ENCODE measurements at places on chromosomes 16 and 17.

DNA sequence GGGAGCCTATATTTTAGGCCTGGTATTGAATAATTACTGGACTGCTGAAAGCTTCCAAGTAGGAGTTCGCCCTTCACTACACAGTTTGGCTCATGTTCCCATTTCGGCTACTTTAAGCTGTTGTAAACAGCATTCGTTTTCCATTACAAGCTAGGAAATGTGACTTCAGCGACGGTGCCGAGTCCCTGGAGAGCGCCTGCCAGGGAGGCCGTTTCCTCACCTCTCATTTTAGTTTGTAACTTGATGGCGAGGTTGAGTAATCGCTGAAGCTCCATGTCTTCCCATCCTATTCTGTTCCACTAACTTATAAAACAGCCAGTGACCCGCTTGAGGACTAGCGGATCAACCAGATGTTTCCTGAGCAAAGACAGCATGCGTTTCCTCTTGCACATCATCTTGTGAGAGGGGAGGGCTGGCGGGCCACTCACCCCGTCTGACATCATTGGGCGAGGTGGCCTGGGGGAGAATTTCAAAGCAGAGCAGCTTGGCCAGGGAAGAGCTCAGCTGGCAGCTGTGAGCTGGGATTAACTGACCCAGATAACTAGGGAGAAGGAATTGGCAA, 32.9 kb downstream of the PCTP start:
- DNase-seq, result no peak

GRCh38 chr17:73215447-73215846, 22.6 kb downstream of the COG1 start:
- no peak for DNase-seq

- no peak for DNase-seq
These were observed 5.7 kb downstream of the ENO3 start for GRCh38 chr17:4956493-4957061.

DNA sequence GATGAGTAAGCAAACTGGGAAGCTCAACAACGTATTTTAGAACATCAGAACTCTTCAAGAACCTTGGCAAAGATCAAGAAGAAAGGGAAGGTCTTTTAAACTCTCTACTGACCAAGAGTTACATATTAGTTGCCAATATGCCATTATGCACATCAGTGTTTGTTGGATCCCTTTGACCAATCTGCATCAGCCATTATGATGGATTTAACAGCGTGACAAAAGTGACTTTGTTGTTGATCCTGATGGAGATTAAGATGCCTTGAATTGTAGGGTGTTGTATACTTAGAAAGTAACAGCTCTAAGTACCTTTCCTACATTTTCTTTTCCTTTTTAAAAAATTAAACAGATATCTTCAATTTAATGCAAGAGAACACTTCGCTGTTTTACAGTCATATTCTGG, 108.5 kb downstream of the CA4 start:
- no peak for DNase-seq

DNA sequence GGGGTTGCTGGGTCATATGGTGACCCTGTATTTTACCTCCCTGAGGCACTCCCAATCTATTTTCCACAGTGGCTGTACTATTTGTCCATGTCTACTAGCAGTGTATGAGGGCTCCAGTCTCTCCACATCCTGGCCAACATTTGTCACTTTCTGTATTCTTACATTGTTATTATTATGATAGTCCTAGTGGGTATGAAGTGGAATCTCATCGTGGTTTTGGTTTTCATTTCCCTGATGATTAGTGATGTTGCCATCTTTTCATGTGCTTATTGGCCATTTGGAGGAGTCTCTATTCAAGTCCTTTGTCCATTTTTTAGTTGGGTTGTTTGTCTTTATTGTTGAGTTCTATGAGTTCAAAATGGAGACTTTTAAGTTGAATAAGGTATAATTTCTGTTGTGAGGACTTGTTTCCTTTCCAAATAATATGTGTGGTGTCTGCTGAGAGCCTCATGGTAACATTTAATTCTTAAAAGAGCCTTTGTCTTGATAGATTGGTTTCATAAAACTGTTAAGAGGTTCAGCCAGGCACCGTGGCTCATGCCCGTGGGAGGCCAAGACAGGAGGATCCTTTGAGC, 108.2 kb downstream of the RPTOR start:
- DNase-seq, result no peak

DNA sequence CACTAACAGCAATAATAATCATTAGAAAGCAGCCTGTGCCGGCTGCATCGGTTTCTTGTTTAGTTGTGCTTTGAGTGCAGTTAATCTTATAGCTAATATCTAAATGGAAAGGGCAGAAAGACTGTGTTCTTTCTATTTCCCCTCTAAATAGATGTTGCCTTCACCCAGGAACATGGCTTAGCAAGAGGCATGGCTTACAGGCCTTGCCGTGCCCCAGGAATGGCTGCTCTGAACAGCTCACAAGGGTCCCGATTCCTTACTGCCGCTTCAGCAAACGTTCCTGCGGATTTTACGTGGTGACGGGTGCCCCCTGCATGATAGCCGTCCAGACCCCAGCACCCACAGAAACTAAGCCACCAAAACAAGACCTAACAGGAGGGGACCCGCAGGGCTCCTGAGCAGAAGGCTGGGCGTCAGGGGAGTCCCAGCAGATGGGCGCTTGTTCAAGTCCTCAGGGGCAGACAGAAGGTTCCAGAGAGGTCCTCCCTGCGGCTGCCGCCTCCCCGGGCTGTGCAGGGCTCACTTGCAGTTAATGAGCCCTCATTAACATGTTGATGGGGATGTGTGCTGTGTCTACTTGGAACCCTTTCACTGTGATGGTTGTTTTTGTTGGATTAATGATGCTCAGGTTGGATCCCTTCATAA, 52.5 kb upstream of the ENPP7 start:
- DNase-seq, result no peak

DNA sequence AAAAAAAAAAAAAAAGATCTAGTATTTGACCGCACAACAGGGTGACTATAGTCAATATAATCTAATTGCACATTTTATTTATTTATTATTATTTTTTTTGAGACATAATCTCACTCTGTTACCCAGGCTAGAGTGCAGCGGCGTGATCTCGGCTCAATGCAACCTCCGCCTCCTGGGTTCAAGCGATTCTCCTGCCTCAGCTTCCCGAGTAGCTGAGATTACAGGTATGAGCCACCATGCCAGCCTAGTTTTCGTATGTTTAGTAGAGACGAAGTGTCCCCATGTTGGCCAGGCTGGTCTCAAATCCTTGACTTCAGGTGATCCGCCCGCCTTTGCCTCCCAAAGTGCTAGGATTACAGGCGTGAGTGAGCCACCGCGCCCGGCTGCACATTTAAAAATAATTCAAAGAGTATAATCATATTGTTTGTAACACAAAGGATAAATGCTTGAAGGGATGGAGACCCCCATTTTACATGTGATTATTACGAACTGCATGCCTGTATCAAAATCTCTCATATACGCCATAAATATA, 794 bp downstream of the ANKS3 start:
- no peak for DNase-seq

GRCh38 chr17:30161601-30162000, 45.0 kb downstream of the NSRP1 start:
- no peak for DNase-seq

- peak; percentile 95 for DNase-seq
These were observed 17.0 kb downstream of the CAVIN1 start for GRCh38 chr17:42405963-42406495.

- no peak for DNase-seq
These were observed 54.2 kb downstream of the TMEM100 start for GRCh38 chr17:55668312-55668920.

- DNase-seq, result peak; percentile 55
These were observed 15.1 kb downstream of the SAMD14 start for GRCh38 chr17:50114849-50115357.

All from Calu3 (cell line).